ENCODE measurements at places on chromosomes 2 and 18.
A peak's percentile ranks its signal among the peaks of the same experiment; 100 is the strongest.

- no peak for DNase-seq
These were observed 12.9 kb upstream of the PUM2 start for GRCh38 chr2:20363578-20363977.

DNA sequence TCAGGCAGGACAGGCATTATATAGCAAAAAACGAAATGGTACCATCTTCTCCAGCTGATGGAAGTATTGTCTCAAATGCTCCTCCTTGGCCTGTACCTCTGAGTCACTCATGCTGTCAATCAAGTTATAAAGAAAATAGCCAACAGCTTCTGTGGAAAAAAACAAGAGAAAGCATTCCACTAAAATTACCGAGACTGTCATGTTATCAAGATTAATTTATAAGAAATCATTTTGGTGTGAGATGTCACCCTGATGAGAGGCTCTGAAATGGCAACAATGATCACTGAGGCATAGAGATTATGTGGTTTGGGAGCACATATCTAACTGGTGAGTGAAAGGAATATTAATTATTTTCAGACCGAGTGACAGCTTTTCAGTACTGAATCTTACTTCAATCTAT, 47.4 kb downstream of the LRPPRC start:
- no peak for DNase-seq

- DNase-seq: no peak
These were observed 101.2 kb upstream of the MGAT4A start for GRCh38 chr2:98832172-98832571.

- no peak for DNase-seq
These were observed 22.3 kb downstream of the ACVR1 start for GRCh38 chr2:157853820-157854219.

- DNase-seq: no peak
These were observed 101.5 kb downstream of the AFF3 start for GRCh38 chr2:100040906-100041305.

DNA sequence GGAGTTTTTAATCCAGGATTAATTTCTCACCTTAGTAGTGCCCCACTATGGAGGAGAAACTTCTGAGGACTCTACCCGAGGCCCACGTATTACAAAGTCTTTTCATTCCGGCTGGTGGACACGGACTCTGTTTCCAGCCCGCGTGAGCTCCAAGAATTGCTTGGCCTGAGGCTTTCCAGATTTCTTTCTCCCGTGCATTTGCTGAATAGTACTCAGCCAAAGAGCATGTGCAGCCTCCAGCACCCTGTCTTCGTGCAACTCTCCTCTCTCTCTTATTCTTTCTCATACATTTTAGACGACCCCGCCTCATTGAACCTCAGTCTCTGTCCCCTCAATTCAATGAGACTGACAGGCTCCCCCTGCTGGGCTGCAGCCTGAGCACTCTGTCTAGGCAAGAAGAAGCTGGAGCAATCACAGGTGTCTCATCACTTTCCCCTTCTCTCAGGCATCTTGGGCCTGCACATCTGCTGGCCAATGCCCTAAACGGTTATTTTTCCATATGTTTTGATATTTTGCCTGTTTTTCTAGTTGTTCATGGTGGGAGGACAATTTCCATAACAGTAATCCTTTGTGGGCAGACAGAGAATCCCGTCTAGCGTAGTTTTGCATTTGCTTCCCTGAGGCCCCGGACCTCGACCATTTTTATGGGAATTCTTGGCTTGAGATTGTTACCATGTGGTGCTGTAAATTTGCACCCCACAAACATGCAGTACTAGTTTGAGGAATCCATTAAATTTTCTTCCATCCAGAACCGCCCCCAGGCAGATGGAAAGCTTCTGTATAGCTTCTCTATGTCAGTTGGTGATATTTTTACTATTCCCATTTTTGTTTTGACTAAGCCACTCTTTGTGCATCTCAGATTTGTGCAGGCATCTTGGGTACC, 50.1 kb upstream of the LPIN2 start:
- DNase-seq: peak; percentile 62

GRCh38 chr2:12167525-12168317, 421.3 kb downstream of the LPIN1 start:
- peak; percentile 28 for DNase-seq
